ENCODE measurements at places on chromosomes 11 and 22.

- DNase-seq = no peak
Observed at GRCh38 chr11:71491531-71491930, 35.5 kb upstream of the KRTAP5-7 start.

DNA sequence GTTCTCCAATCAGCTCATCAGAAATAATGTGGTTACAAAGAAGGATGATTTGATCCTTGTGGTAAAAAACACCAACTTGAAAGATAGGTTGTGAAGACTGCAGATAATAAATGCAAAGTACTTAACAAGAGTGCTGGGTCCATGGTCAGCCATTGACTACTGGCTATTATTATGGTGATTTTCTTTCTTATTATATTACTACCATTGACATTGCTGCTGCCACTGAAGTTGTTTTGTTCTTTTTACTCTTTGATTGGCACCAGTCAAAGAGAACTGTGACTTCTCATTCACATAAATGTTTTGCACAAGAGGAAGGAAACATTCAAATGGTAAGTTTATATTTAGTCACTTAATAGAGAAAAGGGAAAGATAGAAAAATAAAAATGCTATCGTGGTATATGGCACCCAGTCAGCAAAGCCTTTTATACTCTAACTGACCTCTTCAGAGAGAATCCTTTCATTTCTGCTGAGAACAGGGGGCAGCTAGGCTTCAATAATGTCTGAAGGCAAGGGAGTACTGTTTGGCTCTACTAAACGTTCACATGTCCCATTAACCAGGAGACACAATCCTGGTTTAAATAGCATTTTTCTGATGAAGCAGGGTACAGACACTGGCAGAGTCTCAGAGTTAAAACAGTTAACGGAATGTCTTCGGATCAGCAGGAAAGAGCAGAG lies 64.8 kb downstream of the LRRC4C start:
- DNase-seq = no peak

DNA sequence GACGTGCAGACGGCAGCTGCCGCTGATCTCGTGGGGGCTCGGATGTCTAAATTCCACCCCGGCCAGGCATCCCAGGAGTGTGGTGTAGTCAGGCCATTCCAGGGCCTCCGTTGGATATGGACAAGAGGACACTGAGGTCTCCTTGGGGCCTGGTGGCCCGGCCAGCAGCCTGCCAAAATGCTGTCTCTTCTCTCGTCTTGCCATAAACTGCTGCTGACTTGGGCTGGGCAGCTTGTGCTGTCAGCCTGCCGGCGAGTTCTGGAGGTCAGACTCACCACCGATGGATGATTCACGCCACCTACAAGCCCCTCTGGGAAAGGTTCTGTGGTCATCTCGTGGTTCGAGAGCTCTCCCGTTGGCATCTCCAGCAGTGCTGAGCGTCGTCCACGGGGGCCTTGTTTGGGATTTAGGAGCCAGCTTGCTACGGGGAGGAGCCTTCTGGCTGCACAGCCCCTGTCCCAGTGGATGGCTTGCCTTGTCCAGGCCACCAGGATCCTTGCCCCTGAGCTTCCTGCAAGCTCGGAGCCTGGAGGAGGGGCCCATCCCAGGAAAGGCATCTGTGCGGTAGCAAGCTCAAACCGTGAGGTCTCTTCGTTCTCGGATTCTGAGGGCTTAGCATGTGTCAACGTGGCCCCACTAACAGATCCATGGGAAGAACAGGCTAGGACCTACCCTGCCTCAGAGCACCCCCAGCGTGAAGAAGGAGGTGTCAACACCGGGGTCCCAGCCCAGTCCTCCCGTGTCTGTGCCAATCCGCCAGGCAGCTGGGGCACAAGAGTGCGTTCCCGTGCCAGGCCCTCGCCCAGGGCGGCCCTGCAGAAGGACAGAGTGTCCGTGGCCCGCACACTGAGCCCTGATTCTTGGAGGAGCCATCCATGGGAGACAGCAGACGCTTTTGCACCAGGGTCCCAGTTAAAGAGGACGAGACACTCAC lies 1114.1 kb downstream of the BRD1 start:
- DNase-seq = no peak

- no peak for DNase-seq
Observed at GRCh38 chr22:23696326-23696851, 5.6 kb downstream of the RGL4 start.

DNA sequence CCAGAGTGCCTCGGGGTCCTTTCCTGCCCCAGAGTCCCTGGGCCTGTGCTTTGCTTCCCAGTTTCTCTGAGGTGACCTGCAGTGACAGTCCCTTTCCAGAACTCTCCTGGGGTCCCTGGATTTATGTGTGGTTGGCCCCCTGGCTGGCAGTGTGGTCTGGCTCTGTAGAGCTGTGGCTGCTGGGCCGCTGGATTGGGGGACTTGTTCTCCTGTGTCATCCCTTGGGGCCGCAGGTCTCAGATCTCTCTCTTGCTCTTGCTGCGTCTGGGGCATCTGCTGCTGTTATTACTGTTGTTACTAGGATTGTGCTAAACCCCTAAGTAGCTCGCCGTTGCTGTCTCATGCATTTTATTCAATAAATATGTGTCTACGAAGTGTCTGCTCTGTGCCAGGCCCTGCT lies 31.9 kb downstream of the FAM83F start:
- DNase-seq = no peak

- peak; percentile 55 for DNase-seq
Observed at GRCh38 chr11:32081129-32081641, 9.7 kb upstream of the RCN1 start.

- DNase-seq = peak; percentile 70
Observed at GRCh38 chr11:15113381-15113780, 1.3 kb upstream of the INSC start.

- DNase-seq = peak; percentile 99
Observed at GRCh38 chr22:30235687-30236170, 10.8 kb downstream of the LIF start.

DNA sequence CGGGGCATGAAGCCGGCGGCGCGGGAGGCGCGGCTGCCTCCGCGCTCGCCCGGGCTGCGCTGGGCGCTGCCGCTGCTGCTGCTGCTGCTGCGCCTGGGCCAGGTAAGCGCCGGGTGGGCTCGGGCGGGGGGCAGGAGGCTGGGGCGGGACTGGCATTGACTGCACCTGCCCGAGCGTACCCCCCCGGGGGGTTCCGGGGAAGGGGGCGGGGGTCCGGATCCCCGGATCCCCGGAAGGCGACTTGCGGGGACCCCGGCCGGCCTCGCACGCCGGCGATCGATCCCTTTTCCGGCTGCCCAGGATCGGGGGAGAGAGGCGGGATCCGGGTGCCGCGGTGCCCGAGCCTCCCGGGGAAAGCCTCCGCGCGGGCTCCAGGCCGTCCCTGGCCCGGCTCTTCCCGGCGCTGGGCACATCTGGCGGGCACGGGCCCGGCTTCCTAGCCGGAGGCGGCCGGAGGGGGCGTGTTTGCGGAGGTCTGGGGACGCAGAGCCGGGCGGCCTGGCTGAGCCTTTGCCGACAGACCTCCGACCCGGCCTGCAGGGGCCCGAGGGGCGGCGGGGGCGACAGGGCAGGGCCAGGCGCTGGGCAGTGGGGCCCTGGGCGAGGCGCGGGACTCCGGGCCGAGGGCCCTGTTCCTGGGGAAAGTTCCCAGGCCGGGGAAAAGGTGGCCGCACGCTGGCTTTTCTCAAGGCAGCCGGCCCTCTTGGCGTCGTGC lies 705 bp downstream of the PTPRJ start:
- DNase-seq = no peak

GRCh38 chr11:12840871-12841660 lies 166.8 kb downstream of the TEAD1 start:
- DNase-seq = no peak

DNA sequence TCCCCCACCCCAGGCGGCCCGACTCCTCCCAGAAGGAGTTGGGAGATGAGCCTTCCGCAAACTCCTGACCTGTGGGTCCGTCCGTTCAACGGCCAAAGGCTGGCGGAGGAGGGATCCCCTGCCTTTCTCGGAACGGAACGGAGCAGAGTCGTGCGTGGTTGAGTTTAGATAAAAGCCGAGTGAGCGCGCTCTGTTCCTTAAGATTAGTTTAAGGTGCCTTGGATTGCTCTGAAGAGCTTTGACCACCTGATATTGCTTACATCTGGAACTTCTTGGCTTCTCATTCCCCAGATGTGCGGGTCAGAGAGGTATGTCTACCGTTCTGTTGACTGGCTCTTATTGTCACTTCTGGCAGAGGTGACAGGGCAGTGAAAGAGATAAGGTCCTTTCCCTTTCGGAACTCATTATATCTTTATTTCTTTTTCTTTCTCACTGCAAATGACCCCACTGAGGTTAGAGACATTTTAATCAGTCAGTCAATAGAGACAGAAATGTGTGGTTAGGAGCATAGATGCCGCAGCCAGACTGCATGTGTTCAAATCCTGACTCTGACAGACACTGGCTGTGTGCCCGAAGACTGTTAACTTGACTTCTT lies at the start of gene TRIM6:
TSS of gene TRIM6 (plus strand) at position 31 of the 595 bp plus-strand sequence. CDS start at position 292, 261 bp downstream.
- peak; percentile 48 for DNase-seq
